ENCODE measurements at places on chromosomes 11 and 22.

- no peak for DNase-seq
These were observed 2326.6 kb upstream of the RAG2 start for GRCh38 chr11:38924644-38925043.

GRCh38 chr11:131602431-131602830 is 232.0 kb downstream of the NTM start:
- no peak for DNase-seq

DNA sequence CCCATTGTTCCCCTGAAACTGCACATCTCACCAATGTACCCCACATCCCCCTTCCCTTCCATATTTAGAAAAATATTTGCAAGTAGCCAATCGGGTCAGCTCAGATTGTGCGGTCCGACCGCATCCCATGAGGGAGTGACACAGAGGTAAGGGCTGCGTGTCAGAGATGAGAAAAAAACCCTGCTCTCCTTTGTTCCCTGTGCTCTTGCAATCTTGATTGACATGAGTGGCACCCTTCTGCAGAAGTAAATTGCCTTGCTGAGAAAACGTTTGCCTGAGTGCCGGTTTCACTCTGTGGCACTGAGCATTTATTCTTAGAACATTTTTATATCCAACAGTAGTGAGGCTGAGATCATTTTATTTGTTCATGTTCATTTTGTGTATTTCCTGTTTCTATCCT is 81.6 kb upstream of the CCDC90B start:
- DNase-seq, result no peak

DNA sequence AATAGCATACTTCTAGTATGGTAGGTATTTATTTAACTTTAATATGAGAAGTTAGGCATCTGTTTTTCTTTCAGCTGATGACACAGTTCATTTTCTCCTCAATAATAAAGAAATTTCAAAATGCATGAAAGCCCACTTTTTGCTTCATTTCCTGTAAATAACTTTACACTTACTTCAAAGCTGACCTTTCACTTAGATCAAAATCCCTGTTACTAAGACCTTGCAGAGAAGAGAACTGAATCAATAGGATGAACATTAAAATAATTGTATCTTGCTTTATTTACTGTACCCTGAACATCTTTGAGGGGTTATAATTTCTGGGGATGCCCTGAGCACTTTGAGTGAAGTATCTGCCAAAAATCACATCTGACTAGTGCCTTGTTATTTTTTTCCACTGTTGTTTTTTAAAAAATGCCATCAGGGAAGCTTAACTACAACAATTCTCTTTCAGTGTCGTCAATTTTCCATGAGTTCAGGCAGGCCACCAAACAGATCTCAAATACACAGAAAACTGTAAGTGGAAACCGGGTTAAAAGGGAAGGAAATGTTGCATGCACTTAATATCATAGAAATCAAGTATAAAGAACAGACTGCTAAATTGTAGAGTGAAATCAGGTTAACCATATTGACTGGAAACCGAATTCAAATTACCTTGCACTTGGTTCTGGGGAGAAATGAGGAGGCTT is 206.2 kb downstream of the MAML2 start:
- no peak for DNase-seq

DNA sequence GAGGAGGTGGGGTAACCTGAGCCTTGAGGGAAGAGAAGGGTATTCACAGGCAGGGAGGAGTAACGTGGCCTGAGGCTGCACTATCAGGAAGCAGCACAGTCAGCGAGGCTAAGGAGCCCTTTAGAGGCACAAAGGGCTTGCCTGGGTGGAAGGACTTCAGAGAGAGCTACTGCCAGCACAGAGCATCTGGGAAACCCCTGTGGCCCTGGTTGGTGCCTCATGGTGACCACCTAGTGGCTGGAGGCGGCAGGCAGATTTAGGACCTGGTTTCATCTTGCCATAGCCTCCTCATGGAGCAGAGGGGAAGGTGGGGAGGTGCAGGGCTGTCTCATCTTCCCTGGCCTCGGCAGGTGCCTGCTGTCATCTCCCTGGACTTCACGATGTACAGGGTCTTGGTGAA is 64.5 kb downstream of the MPPED1 start:
- DNase-seq, result no peak

DNA sequence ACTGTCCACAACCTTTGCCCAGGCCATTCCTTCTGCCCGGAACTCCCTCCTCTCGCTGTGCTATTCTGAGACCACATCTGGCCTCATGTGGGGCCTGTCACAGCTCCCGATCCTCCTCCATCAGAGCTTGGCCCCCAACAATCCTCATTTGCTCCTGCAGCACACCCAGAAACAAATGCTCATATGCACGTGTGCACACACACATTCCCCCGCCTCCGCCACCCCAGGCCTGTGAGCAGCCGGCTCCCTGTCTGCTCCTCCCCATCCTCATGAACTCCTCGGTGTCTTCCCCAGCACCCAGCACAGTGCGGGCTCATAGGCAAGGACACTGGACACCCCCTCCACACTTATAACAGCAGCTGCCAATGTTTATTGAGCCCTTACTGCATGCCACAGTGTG is 29.7 kb upstream of the PICK1 start:
- no peak for DNase-seq

GRCh38 chr11:3021125-3021524 is 29.0 kb upstream of the NAP1L4 start:
- DNase-seq, result no peak
